ENCODE measurements at places on chromosomes 11 and 22.

- no peak for DNase-seq
Observed at GRCh38 chr22:35660291-35661127, 12.3 kb downstream of the APOL6 start.

- no peak for DNase-seq
Observed at GRCh38 chr11:73070653-73071052, 71.5 kb downstream of the FCHSD2 start.

DNA sequence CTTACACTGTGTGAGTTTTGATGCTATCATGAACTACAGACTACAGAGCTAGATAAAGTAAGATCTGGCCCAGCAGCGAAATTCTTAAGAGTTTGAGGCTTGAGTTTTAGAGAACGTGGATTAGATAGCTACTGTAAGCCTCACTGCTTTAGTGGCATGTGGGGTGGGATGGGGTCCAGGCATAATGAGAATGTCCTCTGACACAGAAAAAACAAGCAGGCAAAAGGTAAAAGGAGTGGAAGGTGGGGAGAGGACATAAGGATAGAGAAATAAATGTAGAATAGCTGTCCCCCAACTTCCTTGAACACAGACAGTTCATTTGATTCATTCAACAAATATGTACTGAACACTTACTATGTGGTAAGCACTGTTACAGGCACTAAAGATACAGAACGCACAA, 324.5 kb upstream of the PITPNB start:
- DNase-seq: no peak

GRCh38 chr11:68215087-68215445, 2.0 kb upstream of the KMT5B start:
- no peak for DNase-seq

GRCh38 chr11:2266586-2267305, 3.6 kb downstream of the ASCL2 start:
- no peak for DNase-seq
